Left ventricle myocardium inferior (tissue), 1 donor: ENCODE measurements at places on chromosomes 7 and 10. TPM values are rescaled to one million over a fixed set of nuclear protein-coding genes. Genes with fewer than 3 reads are reported as not detected.

Gene ITPRID1
- total RNA-seq: not detected

DNA sequence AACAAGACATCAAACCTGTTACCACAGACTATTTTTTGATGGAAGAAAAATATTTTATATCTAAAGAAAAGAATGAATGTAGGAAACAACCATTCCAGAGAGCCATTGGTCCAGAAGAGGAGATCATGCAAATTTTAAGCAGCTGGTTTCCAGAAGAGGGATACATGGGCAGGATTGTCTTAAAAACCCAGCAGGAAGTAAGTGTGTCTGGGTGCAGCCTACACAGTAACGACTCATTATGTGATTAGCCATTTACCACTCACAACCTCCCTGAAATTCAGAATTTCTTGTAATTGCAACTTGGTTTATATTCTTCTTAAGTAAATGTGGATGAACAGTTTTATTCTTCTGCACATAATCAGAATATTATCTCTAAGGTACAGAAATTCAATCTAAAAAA, 46.2 kb downstream of the NOC3L start:
- peaks cover 17% of the 10 kb centered on the region for H3K36me3 ChIP-seq
- no peak overlapping the region for H3K4me3 ChIP-seq
- H3K4me1 ChIP-seq: peaks cover 3% of the 10 kb centered on the region

DNA sequence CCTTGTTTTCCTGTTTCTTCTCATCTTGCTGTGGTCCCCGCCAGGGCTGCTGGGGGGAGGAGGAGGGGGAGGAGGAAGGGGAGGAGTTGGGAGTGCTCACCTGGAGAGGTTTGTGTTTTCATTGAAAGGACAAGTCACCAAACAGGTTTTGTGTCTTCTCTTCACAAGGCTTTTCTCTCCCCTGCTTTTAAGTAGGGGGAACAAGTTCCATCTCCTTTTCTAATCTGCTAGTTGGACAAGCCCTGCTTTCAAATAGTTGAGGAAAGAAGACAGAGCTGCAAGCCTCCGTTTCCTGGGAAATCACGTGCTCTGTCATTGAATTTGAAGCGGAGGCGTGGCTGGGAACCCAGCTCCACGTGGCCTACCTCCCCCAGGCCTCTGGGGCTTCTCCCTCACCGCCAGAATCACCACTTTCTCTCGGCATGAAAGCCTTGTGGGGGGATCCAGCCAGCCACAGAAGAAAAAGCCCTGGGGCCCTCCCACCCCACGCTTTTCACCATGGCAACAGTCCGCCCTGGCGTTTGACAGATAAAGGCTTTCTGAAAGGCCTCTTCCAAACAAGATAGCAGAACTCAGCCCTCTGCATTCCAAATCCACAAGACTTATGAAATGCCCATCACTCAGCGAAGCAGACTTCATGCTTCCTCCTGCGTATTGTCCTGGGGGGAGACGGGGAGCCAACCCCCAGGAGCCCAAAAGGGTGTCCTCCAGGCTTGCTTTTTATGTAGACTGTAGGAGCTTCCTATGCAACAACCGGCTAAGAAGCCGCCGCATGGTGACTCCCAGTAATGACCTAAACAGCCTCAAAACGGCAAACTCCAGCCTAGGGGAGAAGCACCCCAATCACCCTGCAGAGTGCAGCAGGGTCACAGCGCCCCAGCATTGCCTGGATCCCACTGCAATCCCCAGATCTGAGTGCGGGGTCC, 51.7 kb downstream of the PROSER2 start:
- peaks cover 1% of the 10 kb centered on the region for H3K27me3 ChIP-seq
- H3K36me3 ChIP-seq: no peaks in the 10 kb centered on the region
- peak overlapping the region; percentile 70 for H3K27ac ChIP-seq
- H3K4me1 ChIP-seq: peaks cover 50% of the 10 kb centered on the region
- peak; percentile 48 for DNase-seq

DNA sequence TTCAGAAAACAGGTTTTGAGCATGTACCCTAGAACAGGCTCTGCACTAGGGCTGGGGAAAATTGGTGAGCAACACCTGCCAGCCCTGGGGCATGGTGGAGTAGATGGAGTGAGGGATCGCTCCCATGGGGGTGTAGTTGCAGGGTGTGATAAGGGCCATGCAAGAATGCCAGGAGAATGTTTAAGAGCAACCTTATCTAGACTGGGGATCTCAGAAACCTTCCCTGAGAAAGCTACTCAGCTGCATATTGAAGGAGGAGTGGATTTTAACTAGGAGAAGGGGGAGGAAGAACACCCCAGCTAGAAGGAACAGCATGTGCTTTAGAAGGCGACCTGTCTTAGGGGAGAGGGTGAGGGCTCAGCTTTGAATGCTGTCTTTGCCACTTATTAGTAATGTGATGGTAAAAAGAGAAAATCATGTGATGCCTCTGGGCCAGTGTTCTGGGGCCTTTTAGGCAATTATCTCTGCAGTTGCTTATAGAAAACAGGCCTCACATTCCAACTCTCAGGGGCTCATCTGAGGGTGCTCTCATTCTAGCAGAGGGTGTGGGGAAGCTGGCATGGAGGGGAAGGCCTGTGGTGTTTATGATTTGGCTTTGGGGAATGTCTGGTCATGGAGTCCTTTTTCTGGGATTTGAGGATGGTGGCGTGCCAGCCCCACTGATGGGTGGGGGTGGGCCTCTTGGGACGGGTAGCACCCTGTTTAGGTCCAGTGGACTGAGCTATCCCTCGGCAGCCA, 225.4 kb downstream of the BMPER start:
- no peak for DNase-seq
- H3K36me3 ChIP-seq: no peaks in the 10 kb centered on the region
- H3K27ac ChIP-seq: no peak overlapping the region
- H3K27me3 ChIP-seq: peaks cover 4% of the 10 kb centered on the region
- H3K4me3 ChIP-seq: no peak overlapping the region
- H3K4me1 ChIP-seq: no peaks in the 10 kb centered on the region
